Mesothelial cell of epicardium (in vitro differentiated cells): ENCODE measurements at places on chromosomes 6 and 20. TPM values are rescaled to one million over a fixed set of nuclear protein-coding genes. Genes with fewer than 3 reads are reported as not detected.

Gene GNAS-AS1
- total RNA-seq: 5.8 to 6.3 TPM (median 5.9 TPM) in 3 replicates

Gene FOXF2
- total RNA-seq: 0.13 to 0.27 TPM in 2 of 3 replicates, not detected in the other

Gene RPP40
- 6.8 to 7.2 TPM (median 6.9 TPM) in 3 replicates for total RNA-seq

DNA sequence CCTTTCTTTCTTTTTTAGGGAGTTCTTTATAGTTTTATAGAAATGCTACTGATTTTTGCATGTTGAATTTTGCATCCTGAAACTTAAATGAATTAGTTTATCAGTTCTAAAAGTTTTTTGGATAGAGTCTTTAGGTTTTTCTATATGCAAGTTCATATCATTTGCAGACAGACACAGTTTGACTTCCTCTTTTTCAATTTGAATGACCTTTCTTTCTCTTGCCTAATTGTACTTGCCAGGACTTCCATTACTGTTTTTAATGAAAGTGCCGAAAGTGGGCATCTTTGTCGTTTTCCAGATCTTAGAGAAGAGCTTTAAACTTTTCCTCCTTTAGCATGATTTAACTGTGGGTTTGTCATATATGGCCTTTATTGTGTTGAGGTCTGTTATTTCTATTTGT lies 21.1 kb upstream of the EDN1 start:
- no peak overlapping the region for H3K4me3 ChIP-seq
- no peaks in the 10 kb centered on the region for H3K4me1 ChIP-seq
- DNase-seq: no peak

DNA sequence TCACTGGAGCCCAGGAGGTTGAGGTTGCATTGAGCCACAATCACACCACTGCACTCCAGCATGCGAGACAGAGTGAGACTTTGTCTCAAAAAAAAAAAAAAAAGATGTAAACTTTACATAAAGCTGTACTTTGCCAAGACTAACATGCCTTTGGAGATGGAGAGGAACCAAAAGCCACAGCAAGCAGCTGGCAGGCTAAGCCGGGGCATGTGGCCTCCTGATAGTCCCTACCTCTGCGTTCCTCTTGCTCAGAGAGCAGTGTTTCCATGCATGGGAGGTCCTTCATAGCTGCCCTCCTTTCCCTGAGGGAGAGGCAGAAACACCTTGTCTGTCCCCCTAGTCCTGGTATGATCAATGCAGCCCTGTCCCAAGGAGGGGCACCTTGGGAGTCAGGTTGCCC lies 35.2 kb downstream of the SPATA2 start:
- H3K4me1 ChIP-seq: no peaks in the 10 kb centered on the region
- peaks cover 11% of the 10 kb centered on the region for H3K36me3 ChIP-seq
- H3K27me3 ChIP-seq: no peaks in the 10 kb centered on the region
- DNase-seq: no peak
- H3K27ac ChIP-seq: no peak overlapping the region

- DNase-seq: no peak
- no peak overlapping the region for H3K27ac ChIP-seq
- H3K36me3 ChIP-seq: no peaks in the 10 kb centered on the region
- no peaks in the 10 kb centered on the region for H3K4me1 ChIP-seq
Observed at GRCh38 chr20:1876975-1877608, 18.1 kb upstream of the SIRPA start.

GRCh38 chr6:357791-358341 lies 33.7 kb upstream of the IRF4 start:
- no peak overlapping the region for H3K4me3 ChIP-seq
- no peak for DNase-seq
- no peak overlapping the region for H3K27ac ChIP-seq
- no peaks in the 10 kb centered on the region for H3K27me3 ChIP-seq
- H3K36me3 ChIP-seq: no peaks in the 10 kb centered on the region

DNA sequence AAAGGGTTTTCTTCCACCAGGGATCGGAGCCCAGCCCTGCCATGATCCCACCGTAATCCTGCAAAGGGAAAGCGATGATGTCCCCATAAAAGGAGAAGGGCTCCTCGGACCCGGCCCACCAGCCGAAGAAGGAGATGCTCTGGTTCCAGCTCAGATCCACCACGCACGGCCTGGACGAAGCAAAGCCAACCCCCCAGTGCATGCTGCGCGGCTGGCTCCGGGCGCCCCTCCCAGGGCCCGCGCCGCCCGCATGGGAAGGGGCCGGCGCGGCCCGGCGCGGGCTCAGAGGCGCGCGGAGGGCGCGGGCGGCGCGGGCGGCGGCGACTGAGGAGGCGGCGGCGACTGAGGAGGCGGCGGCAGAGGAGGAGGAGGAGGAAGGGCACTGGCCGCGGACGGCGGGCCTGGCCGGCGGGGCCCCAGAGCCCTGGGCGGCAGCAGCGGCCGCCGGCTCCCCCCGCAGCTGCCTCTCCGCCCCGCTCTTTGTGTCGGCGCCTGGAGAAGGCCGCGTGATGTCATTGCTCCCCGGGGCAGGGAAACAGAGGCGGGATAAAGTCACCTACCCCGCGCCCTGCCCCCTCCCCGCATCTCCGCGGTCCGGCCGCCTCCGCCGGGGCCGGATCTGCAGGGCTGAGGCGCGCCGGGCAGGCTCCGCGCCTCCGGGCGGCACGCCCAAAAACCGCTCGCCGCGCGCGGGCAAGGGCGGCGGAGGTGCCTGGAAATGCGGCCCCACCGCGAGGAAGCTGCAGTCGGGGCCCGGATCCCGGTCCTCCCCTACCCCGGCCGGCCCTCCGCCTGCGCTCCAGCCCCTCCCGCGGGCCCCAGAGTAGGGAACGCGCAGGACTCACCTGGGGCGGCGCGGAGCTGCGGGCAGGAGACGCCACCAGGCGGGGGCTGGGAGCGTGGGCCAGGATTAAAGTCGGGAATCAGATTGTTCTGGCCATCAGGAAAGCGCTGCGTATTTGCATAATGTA lies at the start of gene FAXC:
FAXC (minus strand) TSS at position 504 of the 971 bp plus-strand sequence; CDS start at position 202, 302 bp downstream.
- peaks cover 24% of the 10 kb centered on the region for H3K27me3 ChIP-seq
- no peaks in the 10 kb centered on the region for H3K36me3 ChIP-seq
- DNase-seq: peak; percentile 45

GRCh38 chr20:51043811-51044210 lies 20.9 kb upstream of the KCNG1 start:
- no peak overlapping the region for H3K27ac ChIP-seq
- no peaks in the 10 kb centered on the region for H3K4me1 ChIP-seq
- no peak for DNase-seq

GRCh38 chr6:99882128-99882702 lies 111.8 kb downstream of the MCHR2 start:
- H3K36me3 ChIP-seq: no peaks in the 10 kb centered on the region
- H3K4me3 ChIP-seq: no peak overlapping the region
- H3K4me1 ChIP-seq: peaks cover 2% of the 10 kb centered on the region
- no peak overlapping the region for H3K27ac ChIP-seq
- no peak for DNase-seq
